ENCODE measurements at places on chromosomes 2 and 18.

DNA sequence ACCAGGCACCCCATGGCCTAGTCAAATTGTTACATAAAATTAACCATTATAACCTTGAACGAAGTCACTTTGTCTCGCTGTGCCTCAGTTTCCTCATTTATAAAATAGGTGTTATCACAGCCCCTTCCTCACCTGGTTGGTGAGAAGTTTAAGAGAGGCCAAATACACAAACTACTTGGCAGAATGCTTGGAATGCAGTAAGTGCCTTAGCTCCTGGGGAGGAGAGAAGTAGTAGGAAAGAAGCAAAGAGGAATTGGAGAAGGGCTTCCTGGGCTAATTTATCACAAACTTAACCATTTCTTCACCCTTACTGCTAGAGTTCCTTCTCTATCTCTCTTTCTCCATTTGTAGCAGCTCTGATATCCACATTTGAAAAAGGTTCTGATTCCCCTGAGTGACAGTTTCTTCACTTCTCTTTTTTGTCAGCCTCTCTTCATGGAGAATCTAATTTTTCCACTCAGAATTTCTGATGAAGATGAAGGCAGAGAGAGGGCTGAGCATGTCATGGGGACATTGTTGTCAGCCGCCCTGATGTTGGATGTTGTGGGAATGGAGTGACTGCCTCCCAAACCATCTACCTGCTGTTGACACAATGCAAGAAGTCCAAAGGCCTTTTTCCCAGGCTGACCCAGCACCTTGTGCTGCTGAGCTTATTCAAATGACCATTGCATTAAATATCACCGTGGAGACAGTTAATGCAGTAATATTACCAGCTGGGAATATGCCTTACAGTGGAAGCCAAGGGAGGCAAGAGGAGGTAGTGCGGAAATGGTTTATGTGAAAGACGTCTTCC, 60.4 kb downstream of the BOD1L2 start:
- DNase-seq: no peak

- DNase-seq: no peak
These were observed 97.1 kb downstream of the ITGA4 start for GRCh38 chr2:181554061-181554830.

DNA sequence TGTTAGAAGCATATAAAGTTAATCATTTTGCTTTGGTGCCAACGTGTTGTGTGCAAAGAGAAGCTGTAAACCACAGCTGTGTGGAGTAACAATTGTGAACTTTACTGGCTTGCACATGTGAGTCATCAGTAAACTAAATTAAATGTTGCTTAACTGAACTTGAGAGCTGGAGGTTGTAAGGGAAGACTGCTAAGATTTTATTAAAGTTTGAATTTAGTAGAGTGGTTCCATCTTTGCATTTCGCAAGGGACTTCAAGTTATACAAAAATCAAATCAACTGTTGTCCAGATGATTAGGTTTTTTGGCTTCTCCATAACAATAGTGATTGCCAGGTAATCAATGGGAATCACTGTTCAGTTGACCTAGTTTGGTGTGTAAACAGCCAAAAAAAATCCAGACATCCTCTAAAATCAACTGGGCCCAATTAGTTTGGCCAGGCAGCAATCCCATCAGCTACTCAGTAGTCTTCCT, 247.4 kb downstream of the MYO3B start:
- no peak for DNase-seq

- DNase-seq: no peak
These were observed 31.9 kb downstream of the EXOC6B start for GRCh38 chr2:72793798-72794440.

GRCh38 chr2:142290931-142291330, 160.1 kb upstream of the LRP1B start:
- DNase-seq: no peak

GRCh38 chr2:129673234-129673633, 306.2 kb upstream of the RAB6C start:
- no peak for DNase-seq

DNA sequence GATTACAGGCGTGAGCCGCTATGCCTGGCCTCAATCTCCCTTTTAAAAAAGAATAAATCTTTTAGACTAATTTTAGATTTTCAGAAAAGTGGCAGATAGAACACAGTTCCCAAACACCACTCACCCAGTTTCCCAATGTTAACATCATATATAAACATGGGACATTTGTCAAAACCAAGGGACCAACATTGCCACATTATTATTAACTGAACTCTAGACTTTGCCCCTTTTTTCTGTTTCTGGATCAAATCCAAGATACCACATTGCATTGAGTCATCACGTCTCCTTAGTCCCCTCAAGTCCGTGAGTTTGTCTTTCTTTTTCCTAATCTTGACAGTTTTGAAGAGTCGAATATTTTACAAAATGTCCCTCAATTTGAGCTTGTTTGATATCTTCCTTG, 2.4 kb downstream of the C2orf42 start:
- no peak for DNase-seq

GRCh38 chr2:228197504-228197903, 16.0 kb upstream of the SPHKAP start:
- DNase-seq: no peak

GRCh38 chr2:203711399-203711798, 5.0 kb downstream of the CD28 start:
- DNase-seq: no peak

- DNase-seq: no peak
These were observed 84.5 kb upstream of the LCLAT1 start for GRCh38 chr2:30362468-30363081.

DNA sequence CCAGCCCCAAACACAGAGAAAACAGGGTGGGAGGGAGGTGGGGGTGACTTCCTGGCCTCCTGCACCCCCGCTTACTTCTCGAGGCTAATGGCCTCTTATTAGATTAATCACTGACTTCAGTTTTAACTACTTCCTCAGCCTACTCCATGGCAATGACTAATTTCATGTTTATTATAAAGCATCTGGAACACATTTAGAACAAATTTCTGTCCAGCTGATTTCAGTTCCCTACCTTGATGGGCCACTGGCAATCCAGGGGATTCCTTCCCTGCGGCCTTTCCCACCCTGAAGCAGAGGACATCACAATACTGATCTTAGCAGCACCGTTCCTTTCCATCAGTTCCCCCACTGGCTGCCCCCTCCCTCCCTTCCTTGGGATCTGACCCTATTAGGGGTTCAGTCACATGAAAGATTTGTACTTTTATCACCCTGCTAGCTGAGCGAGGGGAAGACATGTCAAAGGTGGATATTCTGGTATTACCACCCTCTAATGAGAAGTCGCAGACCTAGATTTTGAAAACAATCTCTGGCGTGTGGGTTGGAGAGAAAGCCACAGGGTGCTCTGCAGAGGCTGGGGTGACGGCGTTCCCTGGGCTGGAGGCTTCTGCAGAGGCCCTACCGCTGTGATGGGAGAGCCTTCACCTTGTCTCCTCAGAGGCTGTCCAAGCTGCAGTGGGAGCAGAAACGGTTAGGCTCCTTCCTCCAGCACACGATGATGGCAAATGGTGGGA, 67.6 kb downstream of the KIAA2012 start:
- DNase-seq: no peak

DNA sequence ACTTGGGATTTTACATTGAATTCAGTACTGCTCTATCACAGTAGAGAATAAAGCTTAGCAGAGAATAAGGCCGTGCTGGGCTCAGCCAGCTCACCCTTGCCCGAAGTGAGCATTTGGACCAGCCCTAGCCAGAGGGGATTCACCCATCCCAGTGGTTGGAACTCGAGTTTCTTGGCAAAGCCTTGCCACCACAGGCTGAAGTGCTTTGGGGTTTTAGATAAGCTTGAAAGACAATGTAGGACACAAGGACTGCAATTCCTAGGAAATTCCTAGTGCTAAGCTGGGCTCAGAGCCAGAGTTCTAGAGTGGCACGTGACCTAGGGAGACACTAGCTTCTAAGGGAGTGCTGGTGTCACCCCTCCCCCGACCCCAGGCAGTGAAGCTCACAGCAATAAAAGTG, 28.0 kb downstream of the SERPINB11 start:
- no peak for DNase-seq

GRCh38 chr18:9325716-9326115, 8.9 kb upstream of the TWSG1 start:
- DNase-seq: no peak

GRCh38 chr18:22005191-22005841, 164.1 kb upstream of the GATA6 start:
- no peak for DNase-seq

DNA sequence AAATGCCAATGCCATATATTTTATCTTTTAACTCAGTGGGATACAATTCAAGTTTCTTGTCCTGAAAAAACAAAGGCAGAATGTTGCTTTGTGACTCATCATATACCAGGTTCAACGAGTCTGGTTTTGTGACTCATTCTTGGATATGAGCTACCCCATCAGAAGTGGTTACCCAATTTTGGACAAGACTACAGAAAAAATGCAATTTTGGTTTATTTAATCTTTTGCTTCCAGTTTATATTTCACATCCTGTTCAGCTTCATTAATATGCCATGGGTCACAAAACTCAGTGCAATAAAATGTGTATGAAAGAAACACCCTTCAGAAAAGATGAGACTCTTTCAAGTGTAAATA, 25.0 kb downstream of the FN1 start:
- no peak for DNase-seq

DNA sequence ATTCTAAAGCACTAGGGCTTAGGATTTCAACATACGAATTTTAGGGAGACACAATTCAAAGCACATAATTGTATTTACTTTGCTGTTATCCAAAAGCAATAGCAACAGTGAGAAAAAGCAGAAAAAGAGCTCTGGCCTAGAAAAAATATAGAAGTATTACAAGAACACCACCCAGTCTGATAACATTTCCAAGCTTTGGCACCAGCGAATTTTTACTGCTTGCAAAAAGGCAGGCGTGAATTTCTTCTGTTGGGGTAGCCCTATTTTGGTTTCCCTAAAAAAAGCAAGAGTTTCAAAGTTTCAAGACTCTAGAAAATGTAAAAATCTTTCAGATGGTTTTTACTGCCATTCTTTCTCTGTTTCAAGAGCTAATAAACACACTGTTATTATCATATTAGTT, 292.7 kb downstream of the DPP10 start:
- no peak for DNase-seq

DNA sequence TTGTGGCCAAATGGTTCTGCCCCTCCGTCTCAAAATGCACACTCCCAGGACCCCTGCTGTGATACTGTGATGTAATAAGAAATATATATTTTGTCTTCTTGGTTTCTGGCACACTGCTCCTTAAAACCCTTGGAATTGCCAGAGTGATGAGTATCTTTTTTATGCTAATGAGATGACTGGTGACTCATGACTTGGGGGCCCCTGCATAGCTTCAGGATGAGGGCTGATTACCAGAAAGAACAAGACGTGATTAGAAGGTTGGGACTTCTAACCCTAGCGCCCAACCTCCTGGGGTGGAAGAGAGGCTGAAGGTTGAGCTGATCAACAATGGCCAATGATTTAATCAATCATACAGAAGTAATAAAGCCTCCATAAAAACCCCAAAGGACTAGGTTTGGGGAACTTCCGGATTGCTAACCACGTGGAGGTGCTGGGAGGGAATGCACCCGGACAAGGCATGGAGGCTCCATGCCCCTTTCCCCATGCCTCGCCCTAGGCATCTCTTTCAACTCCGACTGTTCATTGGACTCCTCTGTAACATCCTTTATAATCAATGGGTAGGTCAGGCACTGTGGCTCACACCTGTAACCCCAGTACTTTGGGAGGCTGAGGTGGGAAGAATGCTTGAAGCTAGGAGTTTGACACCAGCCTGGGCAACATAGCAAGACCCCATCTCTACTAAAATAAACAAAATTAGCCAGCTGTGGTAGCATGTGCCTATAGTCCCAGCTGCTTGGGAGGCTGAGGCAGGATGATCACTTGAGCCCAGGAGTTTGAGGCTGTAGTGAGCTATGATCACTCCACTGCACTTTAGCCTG, 89.1 kb downstream of the HS1BP3 start:
- DNase-seq: no peak

GRCh38 chr2:54949431-54949830, 100.8 kb downstream of the RTN4 start:
- DNase-seq: no peak

DNA sequence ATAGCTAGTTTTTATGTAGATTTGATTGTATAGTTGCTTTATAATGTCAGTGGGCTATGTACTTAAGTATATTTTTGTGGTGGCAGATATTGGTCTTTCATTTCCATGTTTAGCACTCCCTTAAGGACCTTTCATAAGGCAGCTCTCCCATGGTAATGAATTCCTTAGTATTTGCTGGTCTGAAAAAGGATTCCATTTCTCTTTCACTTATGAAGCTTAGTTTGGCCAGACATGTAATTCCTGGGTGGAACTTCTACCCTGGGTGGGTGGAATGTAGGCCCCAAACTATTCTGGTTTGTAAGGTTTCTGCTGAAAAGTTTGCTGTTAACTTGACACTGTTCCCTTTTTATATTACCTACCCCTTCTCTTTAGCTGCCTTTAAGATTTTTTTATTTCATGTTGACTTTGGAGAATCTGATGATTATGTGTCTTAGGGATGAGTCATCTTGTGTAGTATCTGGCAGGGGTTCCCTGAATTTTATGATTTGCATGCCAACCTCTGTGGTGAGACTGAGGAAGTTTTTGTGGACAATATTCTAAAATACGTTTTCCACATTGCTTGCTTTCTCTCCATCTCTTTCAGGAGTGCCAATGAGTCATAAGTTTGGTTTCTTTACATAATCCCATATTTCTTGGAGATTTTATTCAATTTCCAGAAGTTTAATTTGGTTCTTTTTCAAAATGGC, 65.4 kb upstream of the VRK2 start:
- DNase-seq: no peak

GRCh38 chr2:131535526-131535925, 7.8 kb downstream of the CCDC74A start:
- DNase-seq: no peak

DNA sequence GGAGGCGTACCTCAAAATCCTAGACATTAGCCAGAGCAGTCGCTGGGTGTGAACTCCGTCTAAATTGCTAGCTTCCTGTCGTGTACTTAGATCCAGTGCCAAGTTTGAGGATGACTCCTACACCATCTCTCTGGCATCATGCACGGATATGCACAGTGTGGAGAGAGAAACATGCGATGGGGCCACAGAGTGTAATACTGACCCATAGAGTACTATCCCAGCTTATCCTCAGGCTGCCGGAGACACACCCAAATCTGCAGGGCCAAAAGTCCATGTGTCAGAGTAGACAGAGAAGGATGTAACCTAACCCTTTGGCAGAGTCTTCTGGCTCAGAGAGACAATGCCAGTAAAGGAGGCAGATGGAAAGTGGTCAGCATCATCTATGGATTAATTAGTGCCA, 84.2 kb downstream of the ARL4C start:
- no peak for DNase-seq

- DNase-seq: no peak
These were observed 14.7 kb downstream of the NCOA1 start for GRCh38 chr2:24505534-24506275.

- peak; percentile 49 for DNase-seq
These were observed 2.1 kb upstream of the PCBP1 start for GRCh38 chr2:70084973-70085710.

Data from activated CD8-positive, alpha-beta memory T cell treated with anti-CD3 and anti-CD28 coated beads for 1 hour (primary cell).